ENCODE measurements at places on chromosomes 6 and 20.

DNA sequence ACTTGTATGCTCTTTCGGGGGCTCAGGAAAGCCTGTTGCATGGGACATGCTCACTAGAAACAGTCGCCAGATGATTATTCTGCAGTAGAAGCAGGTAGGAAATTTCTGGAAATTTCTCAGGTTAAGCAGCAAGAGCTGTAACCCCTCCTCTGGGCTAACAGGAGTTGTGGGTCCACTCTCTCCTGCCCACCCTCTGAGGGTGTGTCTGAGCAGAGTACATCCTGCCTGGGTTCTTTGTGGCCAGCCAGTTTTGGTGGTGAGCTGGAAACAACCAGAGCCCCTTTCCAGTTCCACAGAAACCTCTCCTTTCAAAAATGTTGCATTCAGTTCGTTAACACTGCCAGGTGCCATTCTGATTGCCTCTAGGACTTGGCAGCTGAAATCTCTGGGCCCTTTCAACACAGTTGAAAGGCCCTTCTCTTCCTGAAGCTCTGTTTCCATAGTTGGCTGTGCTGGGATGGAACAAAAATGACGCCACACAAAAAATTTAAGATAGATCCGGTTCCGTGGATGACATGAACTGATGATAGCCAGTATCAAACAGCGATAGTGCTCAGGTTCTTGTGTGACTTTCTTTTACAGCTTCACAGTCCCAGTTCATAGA lies 38.5 kb downstream of the PLCG1 start:
- no peak for DNase-seq

DNA sequence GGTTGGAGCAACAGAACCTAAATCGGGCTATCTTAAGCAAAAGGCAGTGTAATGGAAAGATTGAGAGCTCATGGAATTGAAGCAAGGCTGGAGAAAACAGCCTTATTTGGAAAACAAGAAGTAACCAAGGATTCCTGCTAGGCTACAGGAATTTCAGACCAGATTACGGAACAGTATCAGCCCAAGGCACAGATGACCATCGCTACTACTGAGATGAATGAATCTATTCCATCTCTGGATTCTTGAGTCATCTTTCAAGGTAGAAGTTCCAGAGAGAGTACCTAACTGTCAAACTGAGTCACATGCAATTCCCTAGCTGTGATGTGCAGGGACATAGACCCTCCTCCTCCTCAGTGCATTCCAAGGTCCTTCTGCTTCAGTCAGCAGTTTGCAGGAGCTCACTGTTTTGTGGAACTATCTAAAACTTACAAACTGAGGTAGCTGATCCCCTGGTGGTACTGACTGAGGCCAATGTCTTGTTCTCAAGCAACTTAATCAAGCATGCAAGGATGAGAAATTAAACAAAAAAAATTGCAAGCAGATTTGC lies 62.0 kb upstream of the SMLR1 start:
- no peak for DNase-seq

GRCh38 chr6:42200035-42200434 lies 5.3 kb upstream of the GUCA1B start:
- DNase-seq, result no peak

- DNase-seq, result no peak
These were observed 514 bp downstream of the TCFL5 start for GRCh38 chr20:62860924-62861691.

GRCh38 chr6:34284563-34285447 lies 36.0 kb upstream of the SMIM29 start:
- DNase-seq, result no peak

Measured in activated T-helper 1 cell treated with anti-CD3 and anti-CD28 coated beads, Interleukin-2, amount 50 U/mL, for 16 hours (primary cell).